ENCODE measurements at places on chromosomes 2 and 18. TPM values are rescaled to one million over a fixed set of nuclear protein-coding genes. Genes with fewer than 3 reads are reported as not detected.

DNA sequence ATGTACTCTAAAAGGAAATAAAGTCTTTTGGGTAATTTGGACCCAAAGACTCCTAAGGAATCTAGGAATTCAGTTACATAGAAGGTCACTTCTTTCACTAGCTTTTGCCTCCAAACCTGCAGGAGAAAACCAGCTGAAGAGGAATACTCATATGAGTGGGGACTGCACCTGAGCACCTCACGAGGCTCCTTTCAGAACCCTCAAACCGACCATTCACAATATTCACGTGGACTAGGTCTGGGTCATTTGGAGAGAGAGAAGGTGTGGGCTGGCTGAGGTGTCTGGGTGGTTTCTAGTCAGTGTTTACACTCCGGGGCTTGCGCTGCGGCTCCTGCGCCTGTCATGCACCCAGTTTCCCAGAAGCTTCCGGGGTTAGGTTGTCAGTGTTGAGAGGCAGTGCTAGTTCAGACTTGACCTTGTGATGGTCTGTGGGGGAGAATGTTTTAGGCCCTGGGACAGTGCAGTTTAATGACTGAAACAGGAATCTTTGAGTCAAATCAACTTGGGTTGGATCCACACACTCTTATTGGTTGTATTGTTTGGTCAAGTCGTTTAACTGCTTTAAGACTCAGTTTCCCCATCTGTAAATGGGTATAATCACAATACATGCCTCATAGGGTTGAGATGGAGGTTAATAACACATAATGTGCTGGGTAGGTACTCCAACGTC is 78.4 kb downstream of the LIMS1 start:
- no peak for DNase-seq

GRCh38 chr2:45759310-45759851 is 107.9 kb downstream of the PRKCE start:
- DNase-seq: peak; percentile 90

The KCNJ3 gene
- not detected for total RNA-seq

The WNT6 gene
- 0.14 TPM for total RNA-seq

DNA sequence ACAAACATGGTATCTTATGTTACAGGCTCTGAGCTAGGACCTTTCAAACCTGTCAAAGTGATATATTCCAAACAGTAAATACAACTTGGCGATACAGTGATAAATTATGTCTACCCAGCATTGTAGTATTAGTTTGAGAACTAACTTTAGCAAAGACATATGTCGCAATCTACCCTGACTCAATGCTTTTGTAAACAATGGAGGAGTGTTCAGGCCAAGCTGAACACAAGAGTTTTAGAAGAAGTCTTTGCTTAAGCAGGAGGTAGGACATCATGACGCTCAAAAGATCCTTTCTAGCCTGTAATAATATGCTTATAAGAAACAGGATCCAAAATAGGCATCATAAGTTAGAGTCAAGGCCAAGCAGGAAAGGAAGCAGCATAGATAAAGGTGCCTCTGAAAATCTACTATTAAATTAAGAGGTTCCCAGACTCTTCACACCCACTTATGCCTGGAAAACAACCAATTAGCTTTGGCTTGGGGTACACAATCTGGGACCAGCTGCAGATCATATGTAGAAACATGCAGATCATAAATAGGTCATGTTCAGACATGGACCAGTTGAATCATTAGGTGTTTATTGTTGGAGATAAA is 132.5 kb downstream of the CSRNP3 start:
- no peak for DNase-seq

DNA sequence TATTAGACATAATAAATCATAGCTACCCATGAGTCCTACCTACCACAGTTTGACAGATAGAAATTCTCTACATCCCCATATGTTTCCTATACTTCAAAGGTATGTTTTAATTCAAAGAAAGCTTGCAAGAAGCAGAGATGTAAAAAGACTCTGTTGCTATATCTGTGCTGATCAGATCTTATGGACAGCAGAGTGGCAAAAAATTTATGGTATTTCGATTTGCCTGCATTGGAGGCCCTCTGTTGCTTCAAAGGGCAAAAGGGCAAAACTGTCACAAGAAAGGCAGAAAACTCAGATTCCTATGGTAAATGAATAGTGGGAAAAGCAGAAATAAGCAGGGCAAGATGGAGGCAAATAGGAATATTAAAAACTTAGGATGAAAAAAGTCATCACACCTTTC is 447.8 kb upstream of the SPHKAP start:
- no peak for DNase-seq

The EPB41L3 gene
- total RNA-seq: not detected

DNA sequence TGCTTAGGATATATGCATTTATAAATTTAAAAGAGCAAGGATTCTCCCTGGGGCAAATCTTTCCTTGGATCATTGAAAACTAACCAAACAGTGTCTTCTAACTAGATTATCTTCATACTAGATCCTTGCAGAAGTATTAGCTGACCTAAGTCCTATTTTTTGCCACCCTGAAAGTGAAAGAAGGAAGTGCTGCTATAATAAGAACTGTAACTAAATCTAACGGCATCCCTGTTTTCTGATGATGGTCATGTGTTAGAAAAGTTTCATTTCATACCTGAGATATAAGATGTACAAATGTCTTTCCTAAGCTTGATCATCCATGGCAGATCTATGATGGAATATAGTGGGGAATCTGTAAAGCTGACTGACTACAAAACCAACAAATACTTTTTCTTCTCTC is 102.7 kb downstream of the MAP2 start:
- DNase-seq: no peak

GRCh38 chr2:38494394-38494793 is 108.3 kb downstream of the HNRNPLL start:
- DNase-seq: no peak
